ENCODE measurements at places on chromosomes 1 and 21.

GRCh38 chr1:91153341-91153740, 131.5 kb upstream of the ZNF644 start:
- no peak for DNase-seq

GRCh38 chr1:241606544-241606943, 33.6 kb downstream of the CHML start:
- no peak for DNase-seq

DNA sequence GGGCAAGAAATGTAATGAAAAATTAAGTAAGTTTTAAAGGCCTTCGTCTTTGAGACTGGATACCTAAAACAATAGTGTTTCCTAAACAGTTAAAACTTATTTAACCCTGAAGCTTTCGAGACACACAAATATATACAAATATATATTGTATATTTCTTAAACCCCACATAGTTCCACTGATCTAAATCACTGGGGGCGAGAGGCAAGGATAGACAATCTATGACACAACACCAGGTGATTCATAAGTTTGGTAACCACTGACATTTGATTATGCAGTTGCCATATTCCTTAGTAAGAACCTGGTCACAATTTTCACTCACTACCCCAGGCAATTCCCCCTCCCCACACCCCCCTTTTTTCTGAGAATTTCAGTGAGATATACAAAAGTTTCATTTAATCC, 55.3 kb upstream of the BOLA1 start:
- peak; percentile 6 for DNase-seq

DNA sequence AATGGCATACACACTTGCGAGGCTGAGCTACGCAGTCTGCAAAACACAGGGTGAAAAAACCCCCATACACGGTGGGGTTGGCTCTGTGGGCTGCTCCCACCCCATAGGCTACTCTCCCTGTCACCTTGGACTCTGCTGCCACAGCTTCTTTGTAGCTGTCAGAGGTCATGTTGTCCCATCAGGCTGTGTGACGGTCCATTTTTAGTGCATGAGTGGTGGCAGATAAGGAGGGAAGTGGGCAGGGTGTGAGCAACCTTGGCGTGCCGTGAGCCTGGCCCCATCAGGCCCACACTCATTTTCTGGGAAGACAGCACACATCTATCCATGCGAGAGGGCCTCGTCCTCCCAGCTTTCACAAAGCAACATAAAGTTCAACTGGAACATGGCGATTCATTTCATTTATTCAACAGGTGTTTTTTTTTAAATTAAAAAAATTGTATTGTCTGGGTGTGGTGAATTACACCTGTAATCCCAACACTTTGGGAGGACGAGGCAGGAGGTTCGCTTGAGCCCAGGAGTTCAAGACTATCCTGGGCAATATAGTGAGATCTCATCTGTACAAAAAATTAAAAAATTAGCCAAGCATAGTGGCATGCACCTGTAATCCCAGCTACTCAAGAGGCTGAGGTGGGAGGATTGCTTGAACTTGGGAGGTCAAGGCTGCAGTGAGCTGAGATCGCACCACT, 9.5 kb downstream of the GPR137B start:
- DNase-seq = no peak

DNA sequence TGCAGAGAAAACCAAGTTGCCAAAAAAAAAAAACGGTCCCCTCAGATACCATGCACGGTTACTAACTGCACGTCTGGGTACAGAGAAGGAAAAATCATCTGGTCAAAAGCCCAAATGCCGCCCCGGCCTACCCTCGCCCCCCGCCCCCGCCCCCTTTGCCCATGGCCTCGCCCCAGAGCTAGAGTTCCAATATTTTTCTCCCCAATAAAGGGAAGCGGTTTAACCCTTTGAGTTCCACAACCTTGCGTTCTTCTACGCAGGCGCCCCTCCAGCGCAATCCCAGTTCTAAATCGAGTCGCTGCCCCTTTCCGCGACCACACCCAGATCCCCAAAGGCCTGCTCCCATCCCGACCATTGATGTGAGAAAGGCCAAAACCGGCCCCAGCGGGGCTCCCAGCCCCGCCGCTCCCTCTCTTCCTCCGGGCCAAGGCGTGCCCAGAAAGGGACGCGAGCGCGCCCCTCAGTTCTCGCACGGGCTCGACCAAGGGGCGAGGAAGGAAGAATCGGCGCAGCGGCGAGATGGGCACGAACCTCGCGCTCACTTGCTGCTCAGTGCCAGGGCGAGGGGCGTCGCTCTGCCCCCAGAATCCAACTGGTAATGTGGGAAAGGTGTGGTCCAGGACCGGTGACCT, 797 bp downstream of the WDR47 start:
- peak; percentile 17 for DNase-seq

DNA sequence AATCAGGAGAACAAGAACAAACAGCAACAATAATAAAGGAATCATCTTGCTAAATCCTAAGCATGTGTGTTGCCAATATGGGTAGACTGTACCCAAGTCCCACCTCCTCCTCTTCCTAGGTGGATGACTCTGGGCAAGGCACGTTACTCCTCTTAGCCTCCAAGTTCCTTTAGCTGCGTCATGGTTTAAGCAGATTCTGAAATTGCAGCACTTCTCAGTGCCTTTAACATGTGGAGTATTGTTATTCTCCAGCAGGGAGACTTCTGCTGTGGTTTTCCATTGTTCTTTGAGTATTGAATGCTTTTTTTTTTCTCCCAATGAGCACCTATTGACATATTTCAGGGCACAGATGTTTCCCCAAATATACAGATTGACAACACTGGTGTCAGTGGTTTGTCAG, 15.5 kb downstream of the ARHGEF10L start:
- DNase-seq = no peak

DNA sequence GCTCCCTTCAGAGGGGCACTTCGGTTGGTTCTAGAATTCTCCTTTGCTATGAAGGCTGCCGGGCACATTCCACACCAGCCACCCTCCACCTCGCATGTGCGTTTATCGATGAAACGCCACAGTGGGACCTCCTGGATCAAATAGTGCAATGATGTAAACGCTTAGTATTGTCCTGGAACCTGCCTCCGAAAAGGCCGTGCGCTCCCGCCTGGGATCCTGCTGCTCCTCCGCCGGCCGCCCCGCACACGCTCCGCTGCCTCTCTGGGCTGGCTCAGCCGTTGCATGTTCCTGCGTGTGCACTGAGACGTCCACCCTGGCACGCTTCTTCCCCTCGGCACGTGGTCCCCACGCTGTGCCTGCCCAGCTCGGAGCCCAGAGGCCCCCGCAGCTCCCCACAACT, 4.0 kb upstream of the TNFRSF14 start:
- no peak for DNase-seq

GRCh38 chr1:6596886-6597776, 5.5 kb downstream of the KLHL21 start:
- no peak for DNase-seq

DNA sequence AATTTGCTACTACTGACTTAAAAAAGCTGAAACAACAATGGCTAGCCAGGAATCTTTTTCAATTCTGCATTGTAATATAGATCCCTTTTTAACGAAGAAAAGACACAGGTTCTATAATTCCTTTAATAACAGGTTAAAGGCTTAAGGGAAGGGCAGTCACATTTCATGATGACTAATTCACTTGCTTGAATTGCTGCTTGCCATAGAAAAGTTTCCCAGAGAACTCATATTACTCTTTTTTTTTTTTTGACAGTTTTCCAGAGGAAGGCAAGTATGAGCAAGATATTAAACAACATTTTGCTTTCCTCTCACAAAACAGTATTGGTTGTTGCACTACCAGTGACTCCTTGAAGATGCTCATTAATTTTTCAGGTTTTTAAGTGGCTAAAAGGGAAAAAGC, 60.9 kb downstream of the IL23R start:
- DNase-seq = no peak

DNA sequence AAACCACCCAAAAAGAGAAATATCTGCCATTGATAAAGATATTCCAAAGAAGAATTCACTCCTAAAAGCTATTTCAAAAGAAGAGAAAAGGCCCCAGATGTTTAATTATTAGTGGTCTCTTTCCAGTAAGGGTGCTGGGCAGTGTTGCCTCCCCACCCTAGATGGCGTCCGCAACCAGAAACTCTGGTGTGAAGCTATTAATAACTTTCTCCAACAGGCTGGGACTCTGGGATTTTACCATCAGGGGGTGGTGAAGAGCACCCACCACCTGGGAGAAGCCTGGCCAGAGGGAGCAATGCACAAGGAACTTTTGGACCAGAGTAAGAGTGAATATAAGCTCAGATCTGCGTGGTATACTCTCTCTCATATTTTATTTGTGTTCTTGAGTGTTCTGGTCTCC, 115.4 kb upstream of the TIAM1 start:
- DNase-seq = no peak

DNA sequence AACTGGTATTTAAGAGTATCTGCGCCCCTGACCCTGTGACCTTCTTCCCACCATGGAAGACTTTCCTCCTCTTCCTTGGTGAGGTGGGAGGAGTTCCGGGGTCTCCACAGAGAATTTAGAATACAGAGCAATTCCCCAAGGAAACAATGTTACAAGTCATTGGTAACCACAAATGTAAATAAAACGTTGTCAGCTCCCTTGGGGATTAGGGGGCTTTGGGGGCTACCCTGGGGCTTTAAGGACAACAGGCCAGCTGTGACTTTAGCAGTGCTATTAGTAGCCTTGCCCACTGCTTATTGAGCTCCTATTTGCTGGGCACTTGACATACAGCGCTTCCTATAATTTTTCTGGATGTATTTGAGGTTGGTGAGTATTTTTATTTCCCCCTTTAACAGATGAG, 69.0 kb downstream of the IGSF21 start:
- DNase-seq = no peak

GRCh38 chr1:50109116-50109515, 396 bp downstream of the ELAVL4 start:
- no peak for DNase-seq

DNA sequence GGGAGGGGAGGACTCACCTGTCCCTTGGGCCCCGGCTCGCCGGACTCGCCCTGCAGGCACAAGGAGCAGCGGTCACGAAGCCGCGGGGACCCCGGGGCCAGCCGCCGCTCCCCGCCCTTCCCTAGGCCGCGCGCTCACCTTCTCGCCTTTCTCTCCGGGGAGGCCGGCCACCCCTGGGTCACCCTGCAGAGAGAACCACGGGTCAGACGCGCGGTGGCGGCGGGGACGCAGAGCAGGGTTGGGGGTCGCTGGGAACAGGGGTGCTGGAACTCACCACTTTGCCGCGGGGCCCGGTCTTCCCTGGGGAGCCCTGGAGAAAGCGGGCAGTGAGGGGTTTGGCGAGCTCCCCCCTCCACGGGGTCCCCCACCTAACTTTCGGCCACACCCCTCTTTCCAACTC, 13.3 kb downstream of the COL9A2 start:
- no peak for DNase-seq

GRCh38 chr1:217561446-217561845, 69.4 kb downstream of the GPATCH2 start:
- DNase-seq = no peak

DNA sequence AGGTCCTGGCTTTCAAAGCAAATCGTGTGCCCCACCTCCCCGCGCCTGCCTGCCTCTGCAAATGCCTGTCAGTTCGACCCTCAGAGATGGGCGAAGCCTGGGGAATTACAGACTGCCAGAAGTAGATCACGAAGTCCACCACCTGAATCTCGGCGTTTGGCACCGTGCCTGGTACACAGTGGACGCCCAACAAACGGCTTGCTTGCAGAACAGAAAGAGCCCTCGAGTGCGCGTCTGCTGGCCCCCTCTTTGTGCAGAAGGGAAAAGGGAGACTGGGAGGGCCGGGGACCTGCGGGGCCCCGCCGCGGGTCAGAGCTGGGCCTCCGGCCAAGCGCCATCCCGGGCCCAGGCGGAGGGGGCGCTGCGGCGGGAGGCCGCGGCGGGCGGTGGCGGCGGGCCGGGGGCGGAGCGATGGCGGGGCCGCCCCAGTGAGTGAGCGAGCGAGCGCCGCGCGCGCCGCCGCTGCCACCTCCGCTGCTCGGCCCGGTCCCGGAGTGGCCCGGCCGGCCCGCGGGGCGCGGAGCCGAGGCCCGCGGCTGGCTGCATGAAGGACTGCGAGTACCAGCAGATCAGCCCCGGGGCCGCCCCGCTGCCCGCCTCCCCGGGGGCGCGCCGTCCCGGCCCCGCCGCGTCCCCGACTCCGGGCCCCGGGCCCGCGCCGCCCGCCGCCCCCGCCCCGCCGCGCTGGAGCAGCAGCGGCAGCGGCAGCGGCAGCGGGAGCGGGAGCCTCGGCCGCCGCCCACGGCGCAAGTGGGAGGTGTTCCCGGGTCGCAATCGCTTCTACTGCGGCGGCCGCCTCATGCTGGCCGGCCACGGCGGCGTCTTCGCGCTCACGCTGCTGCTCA, at the start of gene ZDHHC18:
Gene ZDHHC18 (plus strand): TSS at position 428 of the 845 bp plus-strand sequence. CDS start 117 bp downstream, at position 545.
- DNase-seq = peak; percentile 74

DNA sequence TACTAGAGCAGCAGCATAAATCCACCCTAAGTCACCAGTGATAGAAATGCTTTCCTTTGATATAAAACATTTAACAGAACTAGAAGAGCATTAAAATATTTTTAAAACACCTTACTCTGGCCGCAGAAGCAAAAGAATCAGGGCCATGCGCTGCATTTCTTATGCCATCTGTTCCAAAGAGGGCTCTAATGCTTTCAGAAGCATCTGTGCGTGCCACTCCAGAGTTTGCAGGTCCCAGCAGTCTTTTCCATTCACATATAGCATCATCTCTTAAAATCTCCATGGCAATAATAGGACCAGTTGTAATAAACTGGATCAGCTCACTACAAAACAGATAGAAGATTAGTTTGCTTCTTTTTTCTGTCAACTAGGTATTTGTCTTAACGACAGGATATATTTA, 69.2 kb downstream of the NME7 start:
- no peak for DNase-seq

- no peak for DNase-seq
Observed at GRCh38 chr1:4322881-4323280, 331.5 kb upstream of the AJAP1 start.

- no peak for DNase-seq
Observed at GRCh38 chr1:57254022-57254421, 169.8 kb downstream of the DAB1 start.

DNA sequence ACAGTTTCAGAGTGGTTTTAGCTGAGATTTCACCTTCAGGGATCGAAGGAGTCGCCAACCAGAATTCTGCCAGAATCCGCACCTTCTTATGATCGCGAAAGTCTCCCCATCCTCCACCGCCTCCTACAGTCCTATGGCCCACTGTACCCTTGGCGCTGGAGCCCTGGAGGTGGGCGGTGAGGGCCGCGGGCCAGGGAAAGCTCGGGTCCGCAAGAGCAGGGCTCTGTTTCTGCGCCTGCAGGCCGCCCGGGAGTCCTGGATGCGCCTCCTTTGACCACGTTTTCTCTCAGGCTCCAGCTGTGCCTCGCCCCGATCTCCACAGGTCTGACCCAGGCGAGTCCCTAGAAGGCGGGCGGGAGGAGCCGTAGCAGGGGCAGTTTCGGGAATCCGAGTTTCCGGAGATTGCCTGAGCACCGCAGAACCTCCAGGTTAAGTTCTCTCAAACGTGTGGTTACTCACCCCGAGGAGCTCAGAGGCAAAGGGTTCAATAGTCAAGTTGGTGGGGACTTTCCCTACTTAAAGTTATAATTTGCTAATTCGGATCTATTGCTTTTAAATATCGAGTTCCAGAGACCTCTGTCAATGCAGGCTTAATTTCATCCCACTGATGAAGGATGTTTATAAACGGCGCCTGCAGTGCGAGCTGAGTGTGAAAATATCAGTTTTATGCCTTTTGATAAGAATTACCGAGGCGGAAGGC, 3.2 kb upstream of the LHX8 start:
- no peak for DNase-seq

GRCh38 chr1:35563166-35563565, 5.6 kb downstream of the NCDN start:
- DNase-seq = no peak
